ENCODE measurements at places on chromosomes 3 and 15.

DNA sequence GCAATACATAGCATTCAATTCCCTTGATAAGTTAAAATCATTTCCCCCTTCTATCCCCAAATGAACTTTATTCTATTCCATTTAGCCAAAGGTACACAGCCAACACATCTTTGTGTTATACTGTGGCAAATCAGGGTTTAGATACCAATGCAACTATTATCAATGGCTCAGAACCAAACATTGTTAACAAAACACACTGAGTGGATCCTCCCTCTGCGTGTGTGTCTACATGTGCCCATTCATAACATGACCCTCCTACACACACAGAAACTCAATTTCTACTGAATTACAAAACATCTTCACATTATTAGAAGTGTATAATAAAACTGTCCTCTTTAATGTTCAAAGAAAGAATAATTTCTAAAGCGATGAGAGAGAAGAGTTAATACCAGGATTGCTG is 1.3 kb downstream of the TTBK2 start:
- H3K27me3 ChIP-seq = no peaks in the 10 kb centered on the region
- no peaks in the 10 kb centered on the region for H3K36me3 ChIP-seq
- no peak for DNase-seq

GRCh38 chr3:115671761-115672455 is 48.6 kb downstream of the GAP43 start:
- no peaks in the 10 kb centered on the region for H3K27me3 ChIP-seq
- H3K4me1 ChIP-seq = no peaks in the 10 kb centered on the region
- no peak overlapping the region for H3K27ac ChIP-seq
- H3K4me3 ChIP-seq = no peak overlapping the region
- no peaks in the 10 kb centered on the region for H3K36me3 ChIP-seq

DNA sequence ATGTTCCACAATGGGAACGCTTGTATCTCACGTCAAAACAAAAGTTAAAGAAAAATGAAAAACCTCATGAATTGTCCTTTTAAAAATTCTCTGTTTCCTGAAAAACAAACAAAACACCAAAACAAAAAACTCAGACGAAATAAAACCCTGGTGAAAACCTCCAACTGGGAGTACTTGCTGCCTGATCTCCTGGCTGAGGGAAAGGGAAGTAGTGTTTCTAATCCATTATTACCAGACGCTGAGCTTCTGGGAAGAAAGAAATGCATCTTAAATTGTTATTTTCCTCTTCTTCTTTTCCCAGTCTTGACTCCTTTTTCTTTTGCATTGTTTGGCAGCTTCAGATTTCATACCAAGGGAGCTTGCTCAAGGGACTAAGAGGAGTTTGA is 243.2 kb upstream of the RGMA start:
- no peaks in the 10 kb centered on the region for H3K36me3 ChIP-seq
- no peak for DNase-seq
- no peak overlapping the region for H3K27ac ChIP-seq
- peaks cover 21% of the 10 kb centered on the region for H3K27me3 ChIP-seq
- H3K4me1 ChIP-seq = peaks cover 12% of the 10 kb centered on the region

GRCh38 chr3:141441381-141442364 is 45.2 kb upstream of the RASA2 start:
- no peaks in the 10 kb centered on the region for H3K4me1 ChIP-seq
- H3K4me3 ChIP-seq = no peak overlapping the region
- H3K27ac ChIP-seq = no peak overlapping the region
- DNase-seq = no peak
- H3K36me3 ChIP-seq = no peaks in the 10 kb centered on the region

DNA sequence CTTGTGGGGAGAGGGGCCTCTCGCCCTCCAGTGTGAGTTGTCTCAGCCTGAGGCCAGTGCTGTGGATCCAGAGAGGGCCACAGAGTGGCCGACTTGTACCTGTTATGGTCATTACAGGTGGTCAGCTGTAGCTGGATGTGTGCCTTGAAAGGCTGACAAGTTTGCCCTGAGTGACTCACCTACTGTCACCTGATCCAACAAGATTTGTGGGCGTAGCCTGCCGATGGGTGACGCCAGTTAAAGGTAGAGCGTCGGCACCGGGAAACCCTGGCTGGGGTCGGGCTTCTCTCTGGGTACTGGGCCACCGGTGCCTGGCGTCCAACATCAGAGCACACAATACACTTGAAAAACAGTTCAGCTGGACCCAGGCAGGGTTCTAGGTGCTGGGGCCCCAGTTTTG is 2.8 kb upstream of the ISG20 start:
- H3K27ac ChIP-seq = no peak overlapping the region
- peaks cover 10% of the 10 kb centered on the region for H3K36me3 ChIP-seq
- peaks cover 5% of the 10 kb centered on the region for H3K4me1 ChIP-seq
- DNase-seq = no peak
